ENCODE measurements at places on chromosomes 2 and 18. TPM values are rescaled to one million over a fixed set of nuclear protein-coding genes. Genes with fewer than 3 reads are reported as not detected.
A peak's percentile ranks its signal among the peaks of the same experiment; 100 is the strongest.

- no peak for DNase-seq
These were observed 14.2 kb downstream of the PMS1 start for GRCh38 chr2:189798312-189799029.

- no peak for DNase-seq
These were observed 2.4 kb downstream of the GLS start for GRCh38 chr2:190882856-190883582.

DNA sequence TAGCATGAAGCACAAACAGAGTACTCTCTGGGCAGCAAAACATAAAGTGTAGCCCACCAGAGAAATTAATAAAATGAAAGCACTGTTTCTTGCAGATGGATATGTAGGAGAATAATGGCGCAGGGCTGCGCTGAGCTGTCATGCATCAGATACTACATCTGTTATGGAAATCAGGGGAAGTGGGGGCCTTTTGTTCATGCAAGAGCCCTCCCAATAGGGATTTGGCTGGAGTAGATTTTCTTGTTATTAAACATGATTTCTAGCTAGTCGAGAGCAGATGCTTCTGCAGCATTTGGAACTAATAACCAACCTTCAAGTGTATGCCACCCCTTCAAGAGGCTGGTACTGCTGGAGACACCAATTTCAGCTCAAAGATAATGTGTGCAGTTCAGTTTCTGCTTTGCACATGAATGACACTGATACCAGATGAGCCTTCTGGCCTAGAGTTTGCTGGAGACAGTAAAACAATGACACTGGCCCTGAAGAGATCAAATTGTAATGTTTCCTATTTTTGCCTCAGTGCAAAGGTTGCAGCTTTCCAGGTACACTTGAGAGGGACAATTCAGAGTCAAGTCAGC is 58.0 kb downstream of the RND3 start:
- DNase-seq, result no peak

DNA sequence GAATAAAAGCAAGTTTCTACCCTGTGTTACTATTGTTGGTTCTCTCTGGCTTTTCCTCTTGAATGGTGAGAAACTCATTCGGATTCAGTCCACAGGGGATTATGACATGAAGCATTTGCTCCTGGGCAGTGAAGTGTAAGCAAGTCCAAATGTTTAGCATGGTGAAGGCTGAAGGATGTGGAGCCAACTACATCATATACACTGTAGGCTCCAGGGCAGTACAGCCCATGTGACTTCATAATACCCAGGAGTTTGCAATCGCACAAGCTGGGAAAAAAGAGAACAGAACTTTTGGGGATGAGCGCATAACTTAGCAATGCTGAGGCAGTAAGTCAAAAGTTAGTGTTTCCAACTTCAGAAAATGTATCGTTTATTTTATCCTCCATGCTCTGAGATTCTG is 695.7 kb upstream of the POU3F3 start:
- DNase-seq, result no peak

- no peak for DNase-seq
These were observed 188.6 kb upstream of the SH3BP4 start for GRCh38 chr2:234763002-234763873.

- DNase-seq, result no peak
These were observed 70.0 kb downstream of the MBP start for GRCh38 chr18:77062518-77063003.

DNA sequence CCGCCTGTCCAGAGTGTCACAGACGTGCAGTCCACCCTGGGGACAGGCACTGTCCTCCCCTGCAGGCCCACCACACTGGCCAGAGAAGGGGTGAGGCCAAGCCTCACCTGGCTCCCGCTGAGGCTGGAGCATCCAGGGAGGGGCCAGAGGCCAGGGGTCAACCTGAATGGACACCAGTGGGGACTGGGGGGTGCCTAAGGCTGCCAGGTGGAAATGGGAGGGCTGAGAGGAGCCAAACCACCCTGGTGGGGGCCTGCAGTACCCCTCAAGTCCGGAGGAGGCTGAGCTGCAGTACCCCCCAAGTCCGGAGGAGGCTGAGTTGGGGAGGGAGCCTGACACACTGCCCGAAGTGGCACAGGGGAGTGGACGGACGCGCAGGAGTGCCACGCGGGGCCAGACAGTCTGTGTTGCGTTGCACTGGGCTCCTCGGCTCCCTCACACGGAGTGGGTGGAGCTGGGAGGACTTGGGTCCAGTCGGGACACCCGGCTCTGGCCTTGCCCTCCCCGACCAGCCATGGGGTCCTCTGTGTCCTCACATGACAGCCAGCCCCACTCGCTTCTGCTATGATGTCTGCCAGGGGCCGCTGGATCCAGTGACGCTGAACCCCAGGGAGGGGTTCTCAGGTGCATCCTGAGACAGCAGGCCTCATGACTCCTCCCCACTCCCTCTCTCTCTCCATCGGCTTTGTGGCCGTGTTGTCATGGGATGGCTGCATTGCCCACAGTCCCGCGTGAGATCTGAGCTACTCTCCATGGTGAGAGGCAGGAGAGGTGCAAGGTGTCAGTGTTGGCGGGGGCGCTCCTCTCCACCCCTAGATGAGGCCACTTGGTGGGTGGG is 22.3 kb upstream of the GPC1 start:
- peak; percentile 8 for DNase-seq

DNA sequence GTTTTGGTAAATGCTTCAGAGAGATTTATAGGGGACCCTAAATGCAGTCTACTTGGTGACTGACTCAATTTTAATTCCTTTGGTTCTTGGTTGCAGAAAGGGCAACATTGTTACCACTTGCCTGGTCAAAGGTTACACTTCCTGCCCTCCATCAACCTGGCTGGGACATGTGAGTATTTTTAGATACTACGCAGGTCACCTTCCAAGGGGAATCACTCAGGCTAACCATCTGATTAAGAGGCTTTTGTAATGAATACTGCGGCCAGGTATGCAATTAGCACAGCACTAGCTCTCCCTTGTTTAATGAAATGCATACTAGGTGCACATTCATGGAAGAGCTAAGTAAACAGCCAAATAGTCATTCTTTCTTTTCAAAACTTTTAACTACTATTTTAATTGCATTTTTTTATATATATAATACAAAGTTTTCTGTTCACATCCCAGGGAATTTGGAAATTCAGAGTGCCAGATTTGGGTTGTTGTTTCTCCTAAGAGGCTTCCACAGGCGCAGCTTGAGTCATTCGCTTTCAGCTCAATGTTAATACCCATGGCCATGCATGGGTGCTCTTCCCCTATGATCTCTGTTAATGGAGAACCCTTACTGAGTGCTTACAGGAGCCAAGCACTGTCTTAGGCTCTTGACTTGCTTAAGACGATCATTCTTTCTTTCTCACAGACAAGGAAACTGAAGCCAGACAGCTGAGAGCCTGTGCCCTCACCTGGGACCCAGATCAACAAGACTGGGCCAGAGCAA is 152.2 kb downstream of the MTX2 start:
- DNase-seq, result no peak

- no peak for DNase-seq
These were observed 95.1 kb upstream of the SLC35G4 start for GRCh38 chr18:11514267-11514666.

DNA sequence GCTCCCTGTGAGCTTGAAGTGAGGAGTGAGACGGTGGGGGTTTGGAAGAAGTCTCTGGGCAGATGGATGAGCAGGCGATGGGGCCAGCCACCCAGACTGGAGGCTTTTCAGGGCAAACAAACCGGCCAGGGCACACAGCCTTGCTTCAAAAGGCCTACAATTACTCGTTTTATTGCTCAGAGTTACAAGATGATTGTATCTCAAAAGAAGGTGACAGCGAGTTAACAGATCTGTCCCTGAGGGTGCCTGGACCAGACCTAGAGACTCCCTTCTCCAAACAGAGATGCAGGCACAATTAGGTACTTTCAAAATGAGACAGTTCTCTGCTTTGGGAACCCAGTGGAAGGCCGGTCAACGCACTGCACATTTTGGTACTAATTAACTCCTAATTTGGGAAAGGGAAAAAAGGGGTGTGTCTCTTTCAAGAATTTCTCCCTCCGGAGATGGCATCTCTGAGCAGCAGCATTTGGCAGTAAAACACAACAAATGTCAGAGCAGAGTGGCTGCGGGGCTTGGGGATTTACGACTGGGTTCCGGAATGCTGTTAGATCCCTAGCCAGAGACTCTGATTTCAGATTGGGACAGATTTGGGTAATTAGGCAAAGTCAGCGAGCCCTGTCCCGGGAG is 226.7 kb downstream of the TTC32 start:
- DNase-seq, result no peak

Gene HAT1
- total RNA-seq, result 60.9 TPM

Gene CTLA4
- total RNA-seq, result not detected

Gene CD207
- 0.26 TPM for total RNA-seq

Measured in uterus (tissue), 4 donors.